ENCODE measurements at places on chromosomes 5 and 9.

DNA sequence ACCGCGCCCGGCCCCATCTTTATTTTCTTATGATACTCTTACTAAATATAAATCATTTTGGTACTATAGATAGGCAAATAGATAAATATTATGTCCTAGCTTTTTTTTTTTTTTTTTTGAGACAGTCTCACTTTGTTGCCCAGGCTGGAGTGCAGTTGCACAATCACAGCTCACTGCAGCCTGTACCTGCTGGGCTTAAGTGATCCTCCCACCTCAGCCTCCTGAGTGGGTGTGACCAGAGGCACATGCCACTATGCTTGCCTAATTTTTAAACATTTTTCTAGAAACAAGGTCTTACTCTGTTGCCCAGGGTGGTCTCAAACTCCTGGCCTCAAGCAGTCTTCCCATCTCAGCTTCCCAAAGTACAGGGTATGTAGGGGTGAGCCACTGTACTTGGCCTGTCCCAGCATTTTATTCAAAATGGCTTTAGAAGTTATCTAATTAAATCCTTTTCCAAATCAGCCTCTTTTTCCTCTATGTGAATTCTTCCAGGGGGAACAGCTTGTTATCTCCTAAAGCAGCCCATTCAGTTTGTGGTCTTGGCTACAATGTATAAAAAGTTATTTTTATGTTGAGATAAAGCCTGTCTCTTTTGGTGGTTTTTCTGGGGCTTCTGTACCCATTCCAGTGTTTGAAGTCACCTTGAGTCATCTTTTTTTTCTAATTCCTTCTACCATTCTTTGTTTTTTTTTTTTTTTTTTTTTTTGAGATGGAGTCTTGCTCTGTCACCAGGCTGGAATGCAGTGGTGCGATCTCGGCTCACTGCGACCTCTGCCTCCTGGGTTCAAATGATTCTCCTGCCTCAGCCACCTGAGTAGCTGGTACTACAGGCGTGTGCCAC, 12.1 kb downstream of the MELK start:
- DNase-seq = no peak

DNA sequence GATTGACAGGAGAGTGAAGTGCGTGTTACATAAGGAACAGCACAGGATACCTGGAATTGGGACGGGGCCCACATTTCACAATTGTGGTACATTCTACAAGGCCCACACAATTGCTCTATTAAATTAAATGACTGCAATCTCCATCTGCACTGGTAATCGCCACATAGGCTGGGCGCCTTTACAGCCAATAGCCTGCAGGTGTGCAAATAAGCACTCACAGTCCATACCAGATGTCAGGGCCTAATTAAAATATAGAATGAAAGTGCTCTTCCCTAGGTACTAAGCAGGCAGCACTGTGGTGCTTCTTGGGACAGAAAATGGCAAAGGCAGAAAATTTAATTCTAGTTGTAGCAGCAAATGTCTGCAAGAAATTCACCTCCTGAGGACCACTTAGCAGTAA, 82.7 kb downstream of the ATP10B start:
- DNase-seq = no peak

DNA sequence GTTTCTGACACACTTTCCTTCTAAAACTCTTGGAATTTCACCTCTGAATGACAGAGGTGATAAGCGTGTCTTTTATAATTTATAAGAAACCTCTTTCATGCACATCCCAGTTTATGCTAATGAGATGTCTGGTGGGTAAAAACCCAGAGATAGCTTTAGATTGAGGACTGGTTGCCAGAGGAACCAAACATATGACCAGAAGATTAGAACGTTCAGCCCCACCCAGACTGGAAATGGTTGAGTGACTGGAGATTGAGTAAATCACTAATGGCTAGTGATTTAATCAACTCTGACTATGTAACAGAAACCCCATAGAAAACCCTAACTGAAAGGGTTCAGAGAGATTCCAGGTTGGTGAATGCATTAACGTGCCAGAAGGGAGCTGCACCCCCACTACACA, 69.2 kb downstream of the CDH18 start:
- DNase-seq = no peak

- DNase-seq = no peak
Measured at GRCh38 chr5:120236360-120236759, 227.7 kb upstream of the PRR16 start.

DNA sequence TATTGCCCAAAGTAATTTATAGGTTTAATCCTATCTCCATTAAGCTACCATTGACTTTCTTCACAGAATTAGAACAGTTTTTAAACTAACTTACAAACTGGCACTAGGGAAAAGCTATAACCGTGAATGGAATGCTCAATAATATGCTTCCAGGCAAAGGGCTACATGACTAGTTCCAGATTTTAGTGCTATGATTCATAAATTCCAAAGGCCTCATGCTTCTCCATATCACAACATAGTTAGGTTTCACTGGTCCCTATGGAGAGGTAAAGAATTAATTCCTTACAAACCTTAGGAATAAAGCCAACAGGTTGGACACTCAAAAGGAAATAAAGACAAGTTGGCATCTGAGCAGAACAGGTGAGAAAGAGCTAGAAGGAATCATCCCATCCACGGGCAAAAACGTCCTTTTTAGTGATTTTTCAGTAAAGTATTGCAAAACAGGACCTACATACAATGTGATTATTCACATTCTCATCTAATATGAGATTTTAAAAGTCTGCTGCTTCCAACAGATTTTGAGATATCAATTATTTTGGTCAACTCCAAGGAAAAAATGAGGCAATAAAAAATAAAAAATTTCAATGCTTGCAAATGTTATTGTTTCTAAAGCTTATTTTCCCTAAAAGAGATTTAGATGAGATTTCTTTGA, 97.0 kb upstream of the TARS1 start:
- no peak for DNase-seq

DNA sequence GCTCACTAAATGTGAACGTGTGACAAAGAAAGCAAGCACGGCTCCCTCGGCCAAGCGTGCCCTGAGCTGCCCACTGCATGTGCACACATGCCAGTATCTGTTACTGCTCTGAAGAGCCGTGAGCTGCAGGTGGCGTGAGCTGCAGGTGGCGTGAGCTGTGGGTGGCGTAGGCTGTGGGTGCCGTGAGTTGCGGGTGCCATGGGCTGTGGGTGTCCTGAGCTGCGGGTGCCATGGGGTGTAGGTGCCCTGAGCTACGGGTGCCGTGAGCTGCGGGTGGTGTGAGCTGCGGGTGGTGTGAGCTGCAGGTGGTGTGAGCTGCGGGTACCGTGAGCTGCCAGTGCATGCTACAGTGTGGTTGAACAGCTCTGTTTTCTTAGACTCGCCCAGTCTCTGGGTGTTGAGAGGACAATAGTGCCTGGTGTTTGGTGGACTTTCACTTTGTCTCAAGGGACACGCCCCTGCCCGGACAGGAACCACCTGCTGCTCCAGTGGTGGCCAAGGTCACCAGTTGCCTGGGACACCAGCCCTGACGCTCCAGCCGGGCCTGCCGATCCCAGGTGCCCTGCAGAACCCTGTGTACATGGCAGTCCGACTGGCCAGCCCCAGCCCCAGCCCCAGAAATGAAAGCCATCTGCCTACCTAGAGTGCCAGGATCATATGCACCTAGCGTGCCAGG, 6.7 kb downstream of the CCDC187 start:
- no peak for DNase-seq

DNA sequence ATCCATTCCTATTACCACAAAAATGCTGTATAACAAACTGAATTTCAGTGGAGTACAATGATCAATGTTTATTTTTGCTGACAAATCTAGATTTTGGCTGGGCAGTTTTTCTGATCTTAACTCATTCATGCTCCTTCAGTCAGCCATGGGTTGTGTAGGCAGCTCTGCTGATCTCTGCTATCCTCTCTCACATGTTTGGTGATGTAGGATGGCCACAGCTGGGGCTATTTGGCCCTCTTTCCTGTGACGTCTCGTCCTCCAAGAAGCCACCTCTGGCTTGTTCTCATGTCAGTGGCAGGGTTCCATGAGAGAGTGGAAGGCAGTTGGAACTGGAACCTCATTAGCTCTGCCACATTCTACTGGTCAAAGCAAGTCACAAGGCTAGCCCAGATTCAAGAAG, 8.9 kb downstream of the NLN start:
- DNase-seq = no peak

DNA sequence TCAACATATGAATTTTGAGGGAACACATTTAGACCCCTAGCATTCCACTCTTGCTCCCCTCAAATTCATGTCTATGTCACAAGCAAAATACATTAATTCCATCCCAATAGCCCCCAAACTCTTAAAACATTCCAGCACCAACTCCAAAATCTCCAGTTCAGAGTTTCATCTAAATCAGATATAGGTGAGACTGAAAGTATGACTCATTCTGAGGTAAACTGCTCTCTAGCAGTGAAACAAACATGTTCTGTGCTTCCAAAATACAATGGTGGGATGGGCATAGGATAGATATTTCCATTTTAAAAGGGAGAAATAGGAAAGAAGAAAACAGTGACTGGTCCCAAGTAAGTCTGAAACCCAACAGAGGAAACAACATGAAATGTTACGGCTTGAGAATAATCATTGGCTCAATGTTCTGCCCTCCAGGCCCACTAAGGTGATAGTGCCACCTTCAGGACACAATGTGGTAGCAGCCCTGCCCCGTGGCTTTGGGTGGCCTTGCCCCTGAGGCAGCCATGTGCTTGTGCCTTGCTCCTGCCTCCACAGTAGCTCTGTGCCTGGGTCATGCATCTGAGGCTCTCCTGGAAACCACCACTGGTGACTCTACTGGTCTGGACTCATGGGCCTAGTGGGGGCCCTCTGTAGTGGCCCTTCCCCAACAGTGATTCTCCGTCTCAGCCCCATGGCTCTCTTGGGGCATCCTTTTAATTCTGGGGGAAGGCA, 36.4 kb upstream of the IPPK start:
- peak; percentile 68 for DNase-seq

DNA sequence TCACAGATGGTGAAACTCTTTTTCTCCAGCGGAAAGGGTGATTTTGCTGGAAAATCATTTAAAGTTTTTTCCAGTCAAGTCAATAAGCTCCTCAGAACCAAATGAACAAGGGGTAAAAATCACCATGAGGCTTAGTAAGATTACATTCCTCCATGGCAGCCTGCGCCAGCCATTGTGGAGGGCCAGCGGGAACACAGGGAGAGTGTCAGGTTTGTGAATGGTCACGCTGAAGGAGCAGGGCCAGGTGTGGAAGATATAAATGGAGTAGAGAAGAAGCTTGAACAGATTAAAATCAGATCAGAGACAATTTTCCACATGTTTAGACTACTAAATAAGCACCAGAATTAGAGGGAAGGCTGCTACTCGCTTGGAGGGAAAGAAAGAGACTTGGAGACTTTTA, 208.8 kb downstream of the NR3C1 start:
- DNase-seq = no peak

DNA sequence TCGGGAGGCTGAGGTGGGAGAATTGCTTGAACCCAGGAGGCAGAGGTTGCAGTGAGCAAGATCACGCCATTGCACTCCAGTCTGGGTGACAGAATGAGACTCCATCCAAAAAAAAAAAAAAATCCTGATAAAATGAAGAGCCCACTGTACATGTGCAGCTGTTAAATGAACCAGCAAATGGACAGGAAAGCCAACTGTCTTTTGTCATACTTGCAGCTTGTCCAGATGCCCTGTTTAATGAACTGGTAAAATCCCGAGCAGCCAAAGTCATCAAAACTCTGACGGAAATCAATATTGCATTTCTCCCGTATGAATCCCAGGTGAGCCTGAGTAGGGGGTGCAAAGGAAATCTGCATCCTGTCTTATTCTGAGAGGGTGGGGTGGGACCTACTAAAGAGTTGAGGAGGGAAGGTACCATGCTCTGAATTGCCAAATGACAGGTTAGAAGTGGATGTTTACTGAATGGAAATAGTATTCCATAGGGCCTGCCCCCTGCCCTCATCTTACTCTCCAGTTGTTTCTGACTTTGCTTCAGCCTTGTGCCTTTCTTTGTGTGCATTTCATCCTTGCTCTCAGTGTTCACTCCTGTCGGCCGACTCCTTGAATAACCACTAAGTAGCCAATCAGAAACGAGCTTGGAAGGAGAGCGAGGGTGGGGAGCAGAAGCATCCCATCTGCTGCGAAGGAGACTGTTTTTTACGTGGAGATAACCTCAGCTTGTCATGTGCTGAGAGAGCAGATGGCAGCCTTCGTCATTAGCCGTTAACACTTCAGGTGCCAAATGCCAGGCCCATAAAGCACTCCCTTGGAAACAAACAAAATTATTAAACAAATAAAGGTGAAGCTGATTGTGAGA, 45.7 kb upstream of the CFAP157 start:
- no peak for DNase-seq

Data from activated CD4-positive, alpha-beta T cell treated with anti-CD3 and anti-CD28 coated beads, Interleukin-10, Interleukin-2, amounts not matched to agents 100 ng/mL and 50 ng/mL, durations not matched to agents 16 hours and 8 hours (primary cell).